PC-9 (cell line): ENCODE measurements at places on chromosomes 16 and 17. TPM values are rescaled to one million over a fixed set of nuclear protein-coding genes. Genes with fewer than 3 reads are reported as not detected.

Gene FOXJ1
- 12.5 and 23.7 TPM in 2 replicates for total RNA-seq

DNA sequence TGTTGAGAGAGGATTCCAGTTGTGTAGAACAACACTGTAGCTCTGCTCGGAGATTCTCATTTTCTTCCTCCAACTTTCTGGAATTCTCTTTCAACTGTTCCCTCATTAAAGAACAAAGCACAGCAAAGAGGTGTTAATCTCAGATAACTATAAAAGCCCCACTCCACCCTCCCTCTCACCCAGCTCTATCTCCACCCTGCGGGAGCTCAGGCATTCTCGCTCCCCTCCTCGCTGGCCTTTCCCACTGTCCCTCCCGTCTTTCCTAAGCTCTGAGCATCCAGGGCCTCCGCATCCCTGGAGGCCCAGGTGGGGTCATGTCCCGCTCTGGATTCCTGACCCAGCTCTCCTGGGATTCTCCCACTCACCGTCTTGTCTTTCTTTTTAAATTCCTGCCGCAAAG, 35.1 kb downstream of the DHX38 start:
- DNase-seq, result no peak
- H3K4me3 ChIP-seq, result no peak overlapping the region
- H3K36me3 ChIP-seq, result no peaks in the 10 kb centered on the region
- H3K27me3 ChIP-seq, result peaks cover 54% of the 10 kb centered on the region
- no peaks in the 10 kb centered on the region for H3K4me1 ChIP-seq
- H3K27ac ChIP-seq, result no peak overlapping the region

GRCh38 chr17:13638855-13639458, 37.2 kb upstream of the HS3ST3A1 start:
- no peak overlapping the region for H3K4me3 ChIP-seq
- no peaks in the 10 kb centered on the region for H3K4me1 ChIP-seq
- no peak for DNase-seq
- no peaks in the 10 kb centered on the region for H3K27me3 ChIP-seq
- H3K27ac ChIP-seq, result no peak overlapping the region
- no peaks in the 10 kb centered on the region for H3K36me3 ChIP-seq

- H3K27ac ChIP-seq, result no peak overlapping the region
- H3K4me1 ChIP-seq, result no peaks in the 10 kb centered on the region
- no peaks in the 10 kb centered on the region for H3K36me3 ChIP-seq
- H3K4me3 ChIP-seq, result no peak overlapping the region
- H3K27me3 ChIP-seq, result peaks cover 91% of the 10 kb centered on the region
- DNase-seq, result no peak
These were observed 496.9 kb upstream of the ZFHX3 start for GRCh38 chr16:73544826-73545225.

GRCh38 chr16:57680842-57681375, 12.8 kb downstream of the ADGRG3 start:
- no peak overlapping the region for H3K27ac ChIP-seq
- H3K4me3 ChIP-seq, result no peak overlapping the region
- H3K27me3 ChIP-seq, result no peaks in the 10 kb centered on the region
- DNase-seq, result no peak
- H3K36me3 ChIP-seq, result no peaks in the 10 kb centered on the region

GRCh38 chr16:1642148-1642547, 30.0 kb downstream of the CRAMP1 start:
- no peak overlapping the region for H3K27ac ChIP-seq
- no peak for DNase-seq
- no peaks in the 10 kb centered on the region for H3K27me3 ChIP-seq
- no peak overlapping the region for H3K4me3 ChIP-seq
- H3K36me3 ChIP-seq, result peaks cover 17% of the 10 kb centered on the region; the same call in 1 of the 2 replicates

DNA sequence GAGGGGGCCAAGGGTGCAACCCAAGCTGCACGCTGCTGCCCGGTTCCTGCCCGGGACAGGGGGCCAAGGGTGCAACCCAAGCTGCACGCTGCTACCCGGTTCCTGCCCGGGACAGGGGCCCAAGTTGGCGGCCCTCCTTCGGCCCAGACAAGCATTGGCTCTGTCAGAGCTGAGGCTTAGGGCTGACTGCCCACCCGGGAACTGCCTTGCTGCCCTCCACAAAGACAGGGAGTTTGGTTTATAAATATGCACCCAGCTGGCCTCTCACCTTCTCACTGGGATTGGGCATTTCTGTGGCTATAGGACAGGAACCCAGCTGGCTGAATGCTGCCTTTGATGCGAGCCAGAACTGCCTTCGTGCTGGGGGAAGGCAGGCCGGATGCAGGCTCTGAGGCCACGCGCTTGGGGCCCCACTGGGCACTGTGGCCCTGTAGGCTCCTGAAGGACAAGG, 105.7 kb downstream of the IRX5 start:
- DNase-seq, result no peak
- no peaks in the 10 kb centered on the region for H3K36me3 ChIP-seq
- no peak overlapping the region for H3K4me3 ChIP-seq
- H3K27ac ChIP-seq, result no peak overlapping the region
- no peaks in the 10 kb centered on the region for H3K27me3 ChIP-seq

GRCh38 chr16:56988948-56989945, at the start of gene NLRC5:
Gene NLRC5, plus strand, starts transcription at chr16:56989557. Its CDS starts 31,156 bp downstream, at chr16:57020713.
- H3K36me3 ChIP-seq, result no peaks in the 10 kb centered on the region
- no peaks in the 10 kb centered on the region for H3K27me3 ChIP-seq
- H3K4me1 ChIP-seq, result peaks cover 30% of the 10 kb centered on the region
- no peak within 1 kb of the TSS for H3K27ac ChIP-seq

DNA sequence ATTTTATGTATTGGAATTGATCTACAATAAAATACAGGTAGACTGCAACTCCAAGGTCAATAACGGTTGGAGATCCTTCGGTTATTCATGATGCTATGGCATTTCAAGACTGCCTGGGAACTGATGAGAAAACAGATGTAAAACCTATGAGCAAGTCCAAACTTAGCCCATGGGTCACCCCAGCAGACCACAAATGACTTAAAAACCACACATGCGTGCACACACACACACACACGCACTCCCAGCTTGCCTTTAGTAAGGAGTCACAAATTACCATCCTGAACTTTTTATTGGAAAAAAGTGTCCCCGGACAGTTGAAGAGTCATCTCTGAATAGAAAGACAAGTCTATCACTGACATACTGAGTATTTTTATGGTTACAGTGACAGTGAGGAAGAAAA, 26.7 kb downstream of the TRIM25 start:
- no peaks in the 10 kb centered on the region for H3K4me1 ChIP-seq
- DNase-seq, result no peak
- H3K36me3 ChIP-seq, result peaks cover 59% of the 10 kb centered on the region
- H3K27ac ChIP-seq, result no peak overlapping the region
- no peaks in the 10 kb centered on the region for H3K27me3 ChIP-seq
- no peak overlapping the region for H3K4me3 ChIP-seq
